Fibroblast of skin of back (primary cell): ENCODE measurements at places on chromosomes 6 and 20.
A peak's percentile ranks its signal among the peaks of the same experiment; 100 is the strongest.

GRCh38 chr6:111838749-111839484 lies 34.3 kb downstream of the FYN start:
- DNase-seq: no peak

- DNase-seq: peak; percentile 38
Observed at GRCh38 chr6:2773449-2773848, 8.3 kb downstream of the WRNIP1 start.

GRCh38 chr20:59771506-59772372 lies 161.7 kb downstream of the SYCP2 start:
- no peak for DNase-seq

DNA sequence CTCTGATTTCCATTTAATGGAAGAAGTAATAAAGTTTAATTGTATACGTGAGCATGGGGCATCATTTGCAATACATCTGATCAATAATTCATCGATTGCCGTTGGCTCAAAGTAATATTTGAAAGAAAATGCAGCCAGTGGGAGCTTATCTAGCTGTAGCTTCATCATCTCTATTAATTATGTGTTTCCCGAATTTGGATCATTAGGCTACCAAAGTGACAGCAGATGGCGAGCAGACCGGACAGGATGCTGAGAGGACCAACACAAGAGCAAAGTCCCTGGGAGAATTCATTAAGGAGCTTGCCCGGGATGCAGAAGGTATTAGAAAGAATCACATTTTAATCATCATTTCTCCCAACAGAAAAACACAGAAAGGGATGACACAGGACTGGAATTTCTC lies 327.1 kb downstream of the ARHGAP18 start:
- no peak for DNase-seq

DNA sequence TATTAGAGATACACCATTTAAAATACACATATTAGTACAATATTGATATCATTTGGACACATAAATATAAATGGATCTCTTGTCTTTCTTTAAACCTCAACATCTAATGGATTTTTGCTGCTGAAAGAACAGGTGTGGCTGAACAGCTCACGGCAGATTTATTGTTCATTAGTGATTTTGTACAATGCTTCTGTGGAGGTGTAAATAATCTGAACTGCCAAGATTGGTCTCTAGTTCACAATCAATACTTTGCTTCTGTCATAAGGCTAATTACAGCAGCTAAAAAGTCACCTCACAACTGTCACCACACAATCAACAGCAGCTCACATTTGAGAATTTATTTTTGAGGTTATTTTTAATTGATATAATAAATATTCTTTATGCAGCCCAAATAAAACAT lies 162.0 kb upstream of the SIM1 start:
- DNase-seq: no peak

DNA sequence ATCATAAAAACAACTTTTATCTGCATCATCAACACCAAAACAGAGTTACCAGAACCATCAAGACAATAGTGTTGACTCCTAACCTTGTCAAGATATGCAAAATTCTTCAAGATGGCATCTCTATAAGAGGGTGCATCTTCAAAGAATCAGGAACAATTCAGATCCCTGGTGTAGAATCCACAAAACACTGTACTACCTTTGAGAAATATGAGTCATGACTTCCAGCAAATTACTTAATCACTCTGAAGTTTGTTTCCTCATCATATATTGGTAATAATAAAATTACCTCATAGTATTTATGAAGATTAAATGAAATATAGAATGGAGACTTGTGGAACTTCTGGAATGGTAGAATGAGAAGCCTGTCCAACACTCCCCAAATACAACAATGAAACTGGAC lies 221.3 kb upstream of the SUPT3H start:
- DNase-seq: no peak

- no peak for DNase-seq
Observed at GRCh38 chr6:105235155-105235554, 55.3 kb upstream of the POPDC3 start.

DNA sequence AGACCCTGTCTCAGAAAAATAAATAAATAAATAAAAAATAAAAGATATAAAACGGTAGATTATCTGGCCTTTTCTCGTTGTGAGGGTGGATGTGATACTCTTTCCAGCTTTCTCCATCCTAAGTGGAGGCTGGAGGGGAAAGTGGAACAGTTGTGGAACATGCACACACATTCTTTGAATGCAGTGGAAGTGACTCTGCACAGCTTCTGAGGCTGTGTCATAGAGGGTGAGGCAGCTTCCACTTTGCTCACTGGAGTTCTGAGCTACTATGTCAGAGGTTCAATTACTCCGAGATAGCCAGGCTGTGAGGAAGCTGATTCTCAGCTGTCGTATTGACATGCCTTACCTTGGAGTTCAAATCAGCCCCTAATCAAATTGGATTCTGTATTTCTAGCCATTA lies 82.2 kb downstream of the CHMP4B start:
- peak; percentile 84 for DNase-seq

DNA sequence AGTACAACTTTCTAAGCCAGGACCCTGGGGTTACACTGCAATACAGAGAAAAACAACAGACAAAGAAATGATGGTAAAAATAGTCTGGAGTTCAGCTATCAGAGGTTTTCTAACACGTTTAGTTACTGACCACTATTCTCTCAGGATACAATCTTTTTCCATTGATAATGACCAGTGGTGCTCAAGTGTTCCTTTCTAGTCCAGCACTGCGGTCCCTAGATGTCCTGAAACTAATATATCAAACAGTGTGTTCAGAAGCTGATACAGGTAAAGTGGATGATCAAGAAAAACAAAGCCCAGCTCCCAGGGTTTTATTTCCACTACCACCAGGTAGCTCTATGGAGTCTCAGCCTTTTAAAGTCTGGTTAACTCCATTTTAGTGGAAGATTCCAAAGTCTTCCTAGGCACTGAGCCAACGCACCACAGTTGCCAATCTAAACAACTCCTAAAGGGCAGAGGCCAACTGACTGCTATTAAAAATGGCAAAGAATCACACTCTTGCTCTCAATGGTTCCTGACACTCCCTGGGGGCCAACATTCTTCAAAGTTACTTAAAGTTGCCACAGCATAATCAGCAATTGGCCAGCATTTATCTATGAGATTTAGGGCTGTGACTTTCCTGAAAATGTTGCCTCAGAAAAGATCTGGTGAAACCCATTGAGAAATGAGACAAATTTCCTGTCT lies 38.2 kb downstream of the DZANK1 start:
- peak; percentile 22 for DNase-seq

- DNase-seq: no peak
Observed at GRCh38 chr6:106287215-106287614, 38.3 kb downstream of the ATG5 start.

DNA sequence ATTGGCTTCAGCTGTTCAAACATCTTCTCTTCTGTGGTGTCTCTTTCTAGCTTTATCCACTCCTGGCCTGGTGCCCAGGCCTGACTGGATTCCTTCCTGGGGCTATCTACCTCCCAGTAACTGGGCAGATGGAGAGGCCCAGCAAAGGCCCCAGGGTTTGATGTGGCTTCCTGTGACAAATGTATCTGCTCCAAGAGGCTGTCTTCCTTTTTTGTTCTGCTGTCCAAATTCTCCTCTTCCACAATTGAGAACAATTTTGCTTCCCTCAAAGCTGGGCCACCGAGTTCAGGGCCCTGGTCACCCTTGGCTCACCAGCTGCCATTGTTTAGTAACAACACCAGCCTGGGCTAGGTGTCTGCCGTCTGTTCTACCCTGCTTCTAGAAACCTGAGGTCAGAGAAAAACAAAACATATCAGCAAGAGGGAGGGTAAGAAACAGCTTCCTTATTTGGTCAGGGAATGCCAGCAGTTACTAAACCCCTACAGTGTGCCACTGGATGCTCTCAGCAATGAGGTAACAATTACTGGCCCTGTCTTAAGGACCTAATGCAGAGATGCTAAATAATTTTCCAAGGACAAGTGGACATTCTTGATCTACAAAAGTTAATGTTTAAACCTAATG lies 3.9 kb downstream of the ZFP57 start:
- DNase-seq: peak; percentile 26

DNA sequence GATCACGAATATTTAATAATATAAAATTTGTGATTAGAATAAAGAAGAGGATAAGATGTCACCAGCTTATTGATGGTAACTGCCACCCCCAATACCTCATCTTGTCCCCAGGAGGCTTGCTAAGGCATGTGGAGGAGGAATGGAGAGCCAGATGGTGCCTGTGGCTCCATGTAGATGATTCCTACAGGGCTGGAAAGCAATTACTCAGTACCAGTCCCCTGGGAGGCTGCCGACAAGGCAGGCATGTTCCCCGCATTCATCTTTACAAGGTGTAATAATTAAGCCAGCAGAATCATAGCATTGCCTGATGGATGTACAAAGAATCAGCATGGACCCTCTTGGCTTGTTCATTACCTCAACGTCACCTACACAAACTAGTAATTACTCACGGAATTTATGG lies 155.3 kb downstream of the PLCB1 start:
- no peak for DNase-seq

- no peak for DNase-seq
Observed at GRCh38 chr6:9307786-9308185, 872.4 kb upstream of the SLC35B3 start.

DNA sequence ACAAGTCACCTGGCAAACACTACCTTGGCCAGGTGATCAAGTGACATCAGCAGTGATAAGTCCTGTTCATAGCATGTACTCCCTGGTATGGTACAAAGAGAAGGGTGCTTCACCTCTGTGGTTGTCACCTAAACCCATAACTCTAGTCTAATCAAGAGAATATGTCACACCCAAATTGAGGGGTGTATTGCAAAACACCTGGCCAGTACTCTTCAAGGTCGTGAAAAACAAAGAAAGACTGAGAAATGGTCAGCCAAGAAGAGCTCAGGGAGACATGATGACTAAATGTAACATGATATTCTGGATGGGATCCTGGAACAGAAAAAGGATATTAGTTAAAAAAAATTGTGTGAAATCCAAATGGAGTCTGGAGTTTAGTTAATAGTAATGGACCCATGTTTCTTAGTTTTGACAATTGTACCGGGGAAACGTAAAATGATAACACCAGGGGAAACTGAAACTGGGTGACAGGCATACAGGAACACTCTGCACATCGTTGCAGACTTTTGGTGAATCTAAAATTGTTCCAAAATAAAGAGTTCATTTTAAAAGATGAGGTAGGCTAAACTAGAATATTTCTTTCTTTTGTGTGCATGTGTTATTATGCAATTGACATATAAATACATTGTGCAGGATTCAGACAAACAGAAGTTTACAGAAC lies 262.0 kb downstream of the CDC5L start:
- no peak for DNase-seq

DNA sequence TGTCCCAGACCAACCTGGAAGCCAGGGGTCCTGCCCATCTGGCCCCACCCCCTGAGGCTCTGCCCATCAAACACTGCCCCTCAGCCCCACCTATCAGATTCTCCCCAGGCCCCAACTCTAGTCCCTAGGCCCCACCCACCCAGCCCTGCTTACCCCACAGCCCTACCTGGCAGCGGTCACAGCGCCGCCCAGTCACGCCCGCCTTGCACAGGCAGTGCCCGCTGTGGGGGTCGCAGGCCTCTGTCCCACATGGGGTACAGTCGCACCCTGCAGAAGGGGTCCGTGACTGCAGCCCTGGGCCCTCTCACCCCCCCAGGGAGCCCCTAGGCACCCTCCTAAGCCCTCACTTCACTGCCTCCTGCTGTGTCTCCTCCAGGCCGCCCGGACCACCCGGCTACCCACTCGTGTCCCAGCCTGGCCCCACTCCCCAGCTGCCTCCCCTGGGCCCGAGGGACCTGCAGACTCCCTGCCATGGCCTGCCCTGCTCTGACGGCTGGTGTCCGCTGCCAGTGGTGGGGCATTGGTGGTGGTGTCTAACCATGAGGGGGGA lies 19.8 kb downstream of the ADRM1 start:
- no peak for DNase-seq

DNA sequence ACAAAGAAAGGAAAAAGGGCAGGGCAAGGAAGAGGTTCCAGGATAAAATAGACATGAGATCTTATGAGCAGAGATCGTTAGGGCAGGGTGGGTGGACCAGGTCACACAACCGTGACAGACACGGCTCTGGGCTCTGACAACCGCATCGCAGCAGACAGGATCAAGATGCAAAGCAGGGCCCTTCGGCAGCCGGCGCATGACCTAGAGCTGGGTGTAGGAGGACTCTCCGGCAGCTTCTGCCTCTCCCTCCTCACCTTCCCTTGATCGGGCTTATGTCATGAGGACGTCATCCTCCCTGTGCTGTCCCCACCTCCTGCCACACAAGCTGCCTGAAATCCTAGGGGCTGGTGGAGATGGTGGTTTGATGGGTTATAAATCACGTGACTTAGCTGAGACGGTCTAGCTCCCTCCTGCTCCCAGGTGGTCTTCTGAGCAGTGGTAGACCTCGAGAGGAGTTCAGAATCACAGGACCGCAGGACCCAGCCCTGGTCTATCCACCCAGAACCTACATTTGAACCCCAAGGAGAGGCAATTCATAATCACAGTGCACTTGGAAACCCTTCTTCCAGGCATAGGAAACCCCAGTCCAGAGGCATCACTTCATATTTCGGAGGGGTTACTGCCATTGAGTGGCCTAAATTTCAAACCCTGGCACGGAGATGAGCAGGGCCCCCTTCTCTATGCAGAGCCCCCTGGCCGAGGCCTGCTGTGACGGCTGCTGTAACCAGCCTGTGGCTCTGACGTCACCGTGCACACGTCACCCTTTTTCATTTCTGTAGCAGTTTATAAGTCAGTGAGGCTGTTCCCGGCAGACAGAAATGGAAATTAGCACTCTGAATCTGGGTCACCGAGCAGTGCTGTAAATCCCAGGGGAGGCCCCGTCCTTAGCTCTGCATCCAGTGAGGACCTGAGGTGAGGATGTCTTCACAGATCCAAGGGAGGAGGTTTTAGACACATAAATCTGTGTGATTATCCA lies 8.7 kb upstream of the CCR6 start:
- DNase-seq: no peak

GRCh38 chr20:19396460-19397081 lies 184.1 kb downstream of the SLC24A3 start:
- DNase-seq: no peak

DNA sequence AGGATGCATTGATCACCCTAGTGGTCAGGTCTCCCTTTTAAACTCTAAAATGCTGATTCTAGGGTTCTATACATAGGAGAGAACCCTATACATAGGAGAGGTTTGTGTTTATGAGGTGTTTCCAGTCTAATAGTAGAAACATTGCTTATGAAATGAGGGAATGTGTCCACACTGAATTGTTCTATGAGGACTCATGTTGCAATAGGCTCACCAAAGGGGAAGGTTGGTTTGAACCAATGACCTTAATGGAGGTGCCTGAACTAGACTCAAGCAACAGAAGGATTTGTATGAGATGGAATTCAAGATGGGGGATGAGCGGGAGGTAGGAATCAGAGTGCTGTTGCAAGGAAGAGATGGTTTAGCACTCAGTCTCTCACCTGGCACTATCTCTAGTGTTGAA lies 33.5 kb upstream of the UBR2 start:
- no peak for DNase-seq

- DNase-seq: no peak
Observed at GRCh38 chr6:16967470-16967817, 134.4 kb upstream of the STMND1 start.

GRCh38 chr20:57020364-57020763 lies 246.1 kb downstream of the BMP7 start:
- DNase-seq: no peak
